ENCODE measurements at places on chromosomes 1 and 21. TPM values are rescaled to one million over a fixed set of nuclear protein-coding genes. Genes with fewer than 3 reads are reported as not detected.

Gene DPM3
- total RNA-seq: 28.5 TPM

Gene TINAGL1
- 315 TPM for total RNA-seq

Gene MANEAL
- total RNA-seq: 0.54 TPM

Gene PLA2G2A
- total RNA-seq: not detected

Gene VWA5B1
- total RNA-seq: not detected

Gene TTC22
- 0.09 TPM for total RNA-seq

Gene NPHS2
- not detected for total RNA-seq

Gene FCRL1
- not detected for total RNA-seq

Gene MXRA8
- 0.09 TPM for total RNA-seq

Gene CCDC185
- total RNA-seq: not detected

Gene FAM177B
- not detected for total RNA-seq

Gene ELAVL4
- total RNA-seq: under 0.01 TPM

Gene WDR64
- total RNA-seq: under 0.01 TPM

Gene NEGR1
- 0.22 TPM for total RNA-seq

Gene KCNT2
- total RNA-seq: under 0.01 TPM

Gene TBX19
- total RNA-seq: 0.65 TPM

Gene ACP6
- 2.0 TPM for total RNA-seq

Gene OLIG1
- not detected for total RNA-seq

Gene OR10Z1
- total RNA-seq: not detected

Gene SV2A
- 2.6 TPM for total RNA-seq

Gene CDC20
- 8.3 TPM for total RNA-seq

Gene BNIPL
- under 0.01 TPM for total RNA-seq

Gene AUNIP
- total RNA-seq: 0.54 TPM

Gene MTARC2
- 11.3 TPM for total RNA-seq

Gene CAPN8
- total RNA-seq: not detected

Gene LAMTOR5
- total RNA-seq: 92.5 TPM

Gene RXFP4
- total RNA-seq: not detected

Gene TMEM125
- total RNA-seq: not detected

Gene FOXO6
- total RNA-seq: under 0.01 TPM

Gene BMP8B
- under 0.01 TPM for total RNA-seq

Gene MROH7
- under 0.01 TPM for total RNA-seq

Gene ILDR2
- total RNA-seq: under 0.01 TPM

Gene GJA8
- not detected for total RNA-seq

Gene GBP1
- total RNA-seq: 3.4 TPM

Gene KCNJ15
- 1.1 TPM for total RNA-seq

Gene KCNJ9
- not detected for total RNA-seq

Gene PCBP3
- total RNA-seq: 0.54 TPM

Gene DENND2D
- 0.98 TPM for total RNA-seq

Gene LRRC53
- not detected for total RNA-seq

Gene F5
- not detected for total RNA-seq

Gene MMP23B
- total RNA-seq: 1.1 TPM

Gene XCL1
- not detected for total RNA-seq

Gene ANGPTL7
- not detected for total RNA-seq

Gene DHRS3
- total RNA-seq: 44.2 TPM

Gene ATP6V1G3
- 0.22 TPM for total RNA-seq

Gene CR1L
- total RNA-seq: not detected

Gene FCER1A
- not detected for total RNA-seq

Gene B3GALT5
- not detected for total RNA-seq

Gene LCE1B
- not detected for total RNA-seq

Gene PPM1J
- total RNA-seq: 0.43 TPM

Gene OR2L5
- not detected for total RNA-seq

Gene RAB42
- 8.0 TPM for total RNA-seq

Gene MRPL39
- 19.9 TPM for total RNA-seq

Gene THEM5
- total RNA-seq: 0.33 TPM

Gene REG4
- total RNA-seq: not detected

Gene OLFML2B
- total RNA-seq: 0.09 TPM

Gene CIART
- total RNA-seq: 2.0 TPM

Gene OR2L13
- total RNA-seq: not detected
